ENCODE measurements at places on chromosomes 3 and 15.

DNA sequence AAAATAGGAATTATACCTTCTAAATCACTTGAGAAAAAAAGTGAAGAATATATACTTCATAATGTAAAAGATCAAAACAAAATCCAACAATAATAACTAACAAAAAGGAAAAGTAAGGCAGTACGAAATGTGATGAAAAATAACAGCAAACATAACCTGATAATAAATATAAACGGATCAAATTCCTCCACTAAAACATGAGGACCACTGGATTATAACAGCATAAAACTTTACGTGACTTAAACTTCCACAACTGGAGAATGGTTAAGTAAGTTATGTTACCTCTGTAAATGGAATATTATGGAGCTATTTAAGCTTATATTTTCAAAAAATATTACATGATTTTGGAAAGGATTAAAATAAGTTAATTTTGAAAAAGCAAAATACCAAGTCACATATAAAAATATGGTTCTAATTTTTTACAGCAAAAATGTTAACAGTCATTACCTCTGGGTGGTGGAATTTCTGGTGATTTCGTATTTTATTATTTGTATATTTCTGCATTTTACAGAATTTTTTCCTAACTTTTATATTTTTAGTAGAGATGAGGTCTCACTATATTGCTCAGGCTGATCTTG lies 7.0 kb downstream of the SLC6A20 start:
- DNase-seq = no peak

DNA sequence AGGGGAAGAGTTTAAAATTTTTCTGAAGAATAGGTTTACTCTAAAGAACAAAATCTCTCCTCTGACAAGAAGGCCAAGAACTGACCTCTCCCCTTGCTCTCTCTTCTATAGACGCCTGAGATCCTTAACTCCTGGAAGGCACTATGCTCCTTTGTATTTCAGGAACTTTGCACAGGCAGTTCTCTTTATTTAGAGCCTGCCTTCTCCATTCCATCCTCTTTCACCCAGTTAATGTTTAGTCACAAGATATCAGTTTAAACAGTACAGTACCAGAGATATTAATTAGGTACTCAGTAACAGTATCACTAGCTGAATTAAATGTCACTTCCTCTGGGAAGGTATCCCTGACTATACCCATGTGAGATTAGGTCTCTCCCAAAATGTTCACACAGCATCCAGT lies 33.5 kb downstream of the HERC1 start:
- no peak for DNase-seq

DNA sequence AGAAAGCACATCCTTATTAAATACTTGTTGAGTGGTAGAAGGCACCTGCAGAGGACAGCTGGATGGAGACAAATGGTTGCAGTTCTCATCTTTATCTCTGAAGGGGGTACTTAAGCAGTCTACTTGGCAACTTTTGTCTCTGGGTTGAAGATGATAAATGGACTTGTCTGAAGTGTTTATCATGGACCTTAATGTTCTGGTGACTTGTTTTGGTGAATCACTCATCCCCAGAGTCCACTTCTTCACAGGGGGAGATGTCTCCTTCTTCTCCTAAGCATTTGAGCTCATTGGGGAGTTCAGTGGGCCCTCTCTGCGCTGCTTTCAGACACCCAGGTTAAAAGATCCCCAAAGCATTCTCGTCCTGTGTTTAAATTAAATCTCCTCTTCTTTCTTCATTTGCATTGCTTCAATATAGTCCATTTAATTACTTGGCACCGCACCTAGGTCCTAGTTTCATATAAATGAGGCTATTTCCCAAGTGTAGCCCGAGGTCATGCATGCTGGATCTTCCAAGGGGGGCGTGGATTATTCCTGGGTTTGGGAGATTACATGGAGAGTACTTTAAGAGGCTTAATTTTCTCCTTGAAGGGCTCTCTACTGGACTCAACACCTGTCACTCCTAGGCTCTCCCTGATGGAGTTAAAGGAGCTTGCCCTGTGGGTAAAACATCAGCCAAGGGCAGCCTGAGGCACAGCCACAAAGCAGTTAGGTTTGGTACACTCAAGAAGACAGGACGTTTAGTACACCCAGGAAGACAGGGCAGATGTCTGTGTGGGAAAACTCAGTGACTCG lies 239.3 kb upstream of the C2CD4B start:
- DNase-seq = no peak

DNA sequence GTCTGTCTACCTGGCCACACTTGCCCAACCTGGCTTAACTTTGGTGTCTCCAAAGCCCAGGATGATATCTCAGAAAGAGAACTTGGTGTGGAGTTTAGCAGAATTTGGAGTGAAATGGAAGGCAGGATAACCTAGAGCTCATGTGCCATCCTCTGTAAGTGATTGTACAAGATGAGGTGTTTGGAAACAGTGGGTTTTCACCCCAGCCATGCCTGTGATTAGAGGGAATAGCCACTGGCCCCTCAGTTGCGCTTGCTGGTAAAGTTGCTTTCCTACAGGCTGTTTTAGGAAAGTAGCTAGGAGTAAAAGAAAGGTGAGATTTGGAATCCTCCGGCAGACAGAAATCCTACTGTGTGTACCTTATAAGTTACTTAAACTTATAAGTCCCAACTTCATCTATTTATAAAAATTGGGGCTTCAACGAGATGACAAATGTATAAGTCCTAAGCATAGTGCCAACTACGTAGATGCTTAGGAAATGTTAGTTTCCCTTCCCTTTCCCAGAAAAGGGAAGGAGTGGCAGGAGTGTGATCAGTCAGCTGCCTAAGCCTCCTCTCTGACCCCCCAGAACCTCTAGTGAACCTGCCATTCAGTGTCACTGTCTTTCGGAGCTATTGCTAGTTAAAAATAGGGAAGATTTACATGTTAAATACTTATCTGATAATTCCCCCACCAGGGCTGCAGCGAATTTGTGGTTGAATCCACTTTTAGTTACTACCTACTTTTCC lies 13.4 kb upstream of the BMF start:
- no peak for DNase-seq

DNA sequence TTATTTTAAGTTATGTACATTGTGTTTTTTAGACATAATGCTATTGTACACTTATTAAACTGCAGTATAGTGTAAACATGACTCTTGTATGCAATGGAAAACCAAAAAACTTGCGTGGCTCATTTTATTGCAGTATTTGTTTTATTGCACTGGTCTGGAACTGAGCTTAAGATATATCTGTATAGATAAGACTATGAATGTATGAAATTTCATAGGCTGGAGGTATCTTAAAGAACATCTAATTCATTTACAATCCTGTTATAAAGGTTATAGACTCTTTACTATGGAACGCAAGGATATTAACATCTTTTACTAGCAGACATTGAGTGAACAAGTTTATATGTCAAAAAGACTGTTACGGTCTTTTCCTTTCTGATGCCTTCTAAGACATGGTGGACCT lies 459.4 kb downstream of the IL5RA start:
- no peak for DNase-seq

DNA sequence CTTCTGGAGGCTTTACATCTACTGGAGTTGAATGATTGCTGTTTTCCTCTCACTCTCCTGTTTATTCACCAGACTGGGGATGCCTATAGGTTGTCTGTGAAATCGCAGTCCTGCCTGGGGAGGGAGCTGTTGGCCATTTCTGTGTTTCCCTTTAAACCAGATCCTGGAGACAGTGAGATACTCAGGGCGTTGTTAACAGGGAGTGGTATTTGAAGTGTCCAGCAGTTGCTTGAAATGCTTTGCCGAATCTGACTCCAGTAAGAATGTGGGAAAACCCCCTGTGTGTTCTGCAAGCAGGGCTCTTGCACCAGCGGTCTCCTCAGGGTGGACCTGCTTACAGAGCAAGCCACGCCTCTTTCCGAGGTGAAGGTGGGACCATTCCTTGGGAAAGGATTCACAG lies 4.3 kb upstream of the LRRK1 start:
- no peak for DNase-seq

DNA sequence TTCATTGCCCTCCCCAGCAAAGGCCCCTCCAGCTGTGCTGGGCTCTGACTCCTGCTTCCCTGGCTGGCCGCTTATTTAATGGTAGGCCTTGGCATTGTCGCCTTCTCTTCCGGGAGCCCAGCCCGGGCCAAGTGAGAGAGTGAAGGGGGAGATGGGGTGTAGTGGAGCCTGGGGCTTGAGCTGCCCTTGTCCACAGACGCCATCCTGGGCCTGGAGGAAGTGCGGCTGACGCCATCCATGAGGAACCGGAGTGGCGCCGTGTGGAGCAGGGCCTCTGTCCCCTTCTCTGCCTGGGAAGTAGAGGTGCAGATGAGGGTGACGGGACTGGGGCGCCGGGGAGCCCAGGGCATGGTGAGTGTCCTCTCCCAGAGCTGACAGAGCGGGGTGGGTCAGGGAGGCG lies 3.3 kb downstream of the LMAN1L start:
- no peak for DNase-seq

DNA sequence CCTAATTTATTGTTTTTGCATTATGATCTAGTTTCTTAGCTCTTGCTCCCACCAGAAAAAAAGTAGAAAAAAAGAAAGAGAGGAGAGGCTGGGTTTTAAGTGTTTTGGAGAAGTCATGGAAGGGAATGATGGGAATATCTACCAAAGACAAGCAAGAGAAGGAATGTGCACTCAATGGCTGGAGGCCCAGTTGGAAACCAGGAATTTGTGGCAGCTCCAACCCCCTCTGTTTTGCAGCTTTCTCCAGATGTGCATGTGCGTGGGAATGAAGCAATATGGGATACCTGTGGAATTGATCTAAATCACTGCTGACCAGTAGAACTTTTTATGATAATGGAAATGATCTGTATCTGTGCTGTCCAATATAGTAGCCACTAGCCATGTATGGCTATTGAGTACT lies 27.1 kb downstream of the EIF2AK4 start:
- DNase-seq = no peak

GRCh38 chr15:96264801-96265515 lies 65.5 kb upstream of the NR2F2 start:
- DNase-seq = no peak

DNA sequence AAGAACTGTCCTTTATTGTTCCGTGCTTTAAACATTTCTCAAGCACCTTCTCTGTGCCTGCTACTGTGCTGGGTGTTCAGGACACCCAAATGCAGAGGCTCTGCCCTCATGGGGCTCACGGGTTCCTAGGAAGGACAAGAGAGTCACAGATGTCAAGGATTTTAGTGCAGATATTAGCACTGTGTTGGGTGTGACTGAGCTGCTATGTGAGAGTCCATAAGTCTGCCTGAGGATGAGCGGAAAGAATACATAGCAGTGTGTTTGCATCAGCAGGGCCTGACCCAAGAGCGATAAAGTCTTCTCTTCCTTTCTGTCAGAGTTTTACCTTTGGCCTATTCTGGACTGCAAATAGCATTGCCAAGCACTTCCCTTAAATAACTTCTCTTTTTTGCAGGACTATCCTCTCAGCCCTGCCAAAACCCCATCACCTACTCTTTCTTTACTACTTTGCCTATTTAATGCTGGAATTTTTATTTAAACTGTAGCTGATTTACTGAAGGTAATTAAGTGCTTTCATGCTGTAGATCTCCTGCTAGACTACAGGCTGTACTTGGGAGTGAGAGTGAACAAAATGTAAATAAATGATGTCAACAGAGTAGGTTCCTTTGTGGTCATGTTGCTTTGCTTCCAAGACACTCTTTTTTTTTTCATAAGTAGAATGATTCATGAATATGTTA lies 459.4 kb upstream of the TPRG1 start:
- DNase-seq = no peak

- no peak for DNase-seq
These were observed 23.1 kb downstream of the CCDC33 start for GRCh38 chr15:74259292-74259648.

DNA sequence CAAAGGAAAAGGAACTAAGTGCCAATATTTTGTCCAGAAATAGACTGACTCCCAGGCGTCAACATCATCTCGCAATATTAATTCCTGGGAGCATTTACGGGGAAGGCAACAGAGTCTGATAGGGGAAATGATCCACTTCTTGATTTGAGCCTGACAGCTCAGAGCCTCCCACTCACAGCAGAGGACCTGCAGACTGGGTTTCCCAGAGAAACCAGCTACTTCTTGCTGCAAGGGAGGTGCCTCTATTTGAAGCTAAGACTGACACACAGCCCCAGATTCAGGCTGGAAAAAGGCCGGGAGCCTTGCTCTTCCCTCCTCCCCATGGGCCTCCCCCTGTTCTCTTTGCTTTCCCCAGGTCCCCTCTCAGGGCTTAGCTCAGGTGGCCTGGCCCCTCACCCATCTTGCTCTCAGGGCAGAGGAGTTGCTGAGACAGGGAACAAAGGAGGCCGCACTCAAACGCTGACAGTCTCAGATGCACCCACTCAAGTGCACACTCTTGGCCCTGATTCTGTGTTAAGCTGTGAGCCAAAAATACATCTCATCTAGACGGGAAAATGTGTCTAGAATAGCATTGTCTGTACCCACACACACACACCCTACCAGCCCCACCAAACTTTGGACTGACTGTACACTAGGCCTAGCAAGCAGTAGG lies 49.8 kb upstream of the DCLK3 start:
- no peak for DNase-seq

- DNase-seq = no peak
These were observed 29.3 kb downstream of the RFT1 start for GRCh38 chr3:53100818-53101466.

GRCh38 chr3:89262309-89262929 lies 155.0 kb downstream of the EPHA3 start:
- no peak for DNase-seq

DNA sequence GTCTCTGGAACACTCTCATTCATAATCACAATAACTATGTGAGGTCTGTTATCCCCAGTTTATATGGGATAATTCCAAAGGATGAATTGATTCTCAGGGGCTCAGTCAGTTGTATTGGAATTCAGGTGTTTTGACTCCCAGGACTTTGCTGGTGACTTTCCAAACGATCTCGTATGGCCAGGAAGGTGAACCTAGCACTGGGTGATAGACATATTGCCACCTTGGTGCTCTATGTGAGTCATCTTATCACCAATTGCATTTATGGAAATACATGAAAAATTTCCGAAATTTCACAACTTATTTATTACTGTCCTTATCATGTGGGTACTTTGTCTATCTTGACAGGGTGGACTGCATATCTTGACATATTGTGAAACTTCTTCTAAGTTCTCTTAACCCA lies 287.3 kb downstream of the WDR72 start:
- no peak for DNase-seq

- no peak for DNase-seq
These were observed 106.3 kb upstream of the BOC start for GRCh38 chr3:113105093-113105449.

- DNase-seq = no peak
These were observed 888.1 kb downstream of the PDCD6IP start for GRCh38 chr3:34686541-34686940.

DNA sequence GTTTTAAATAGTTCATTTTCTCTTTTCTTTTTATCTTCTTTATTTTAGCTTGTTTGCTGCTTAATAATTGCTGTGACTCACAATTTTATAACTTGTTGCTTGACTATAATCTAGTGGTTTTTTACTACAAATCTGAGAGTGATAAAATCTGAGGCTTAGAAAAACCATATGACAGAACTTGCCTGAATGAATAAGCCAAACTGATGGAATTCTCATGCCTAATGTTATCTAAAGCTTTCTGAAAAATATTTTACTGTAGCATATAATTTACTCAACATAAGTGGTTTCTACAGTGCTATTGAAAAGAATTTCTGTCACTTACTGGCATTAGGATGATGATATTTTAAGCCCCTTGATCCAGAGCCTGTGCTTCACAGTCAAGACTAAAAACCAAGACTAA lies 175.1 kb downstream of the VGLL3 start:
- no peak for DNase-seq
